ENCODE measurements at places on chromosomes 16 and 17.

- no peak for DNase-seq
Observed at GRCh38 chr17:21201298-21201595, 12.7 kb downstream of the TMEM11 start.

- no peak for DNase-seq
Observed at GRCh38 chr16:23320693-23321092, 18.6 kb downstream of the SCNN1B start.

DNA sequence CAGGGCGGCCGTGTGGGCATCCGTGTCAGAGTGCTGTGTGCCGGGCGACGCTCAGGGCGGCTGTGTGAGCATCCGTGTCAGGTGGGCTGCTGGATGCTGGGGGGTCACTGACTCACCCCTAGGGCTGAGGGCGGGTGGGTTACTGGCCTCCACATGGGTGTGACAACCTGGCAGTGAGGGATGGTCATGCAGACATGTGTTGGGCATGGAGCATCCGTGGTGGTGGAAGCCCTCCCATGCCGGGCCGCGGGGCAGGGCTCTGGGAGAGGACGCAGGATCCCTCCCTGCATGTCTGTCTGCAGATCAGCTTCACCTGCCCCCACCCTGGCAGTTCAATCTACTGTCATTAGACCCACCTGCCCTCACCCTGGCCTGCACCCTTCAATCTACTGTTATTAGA is 56.3 kb downstream of the METRNL start:
- DNase-seq = peak; percentile 32

DNA sequence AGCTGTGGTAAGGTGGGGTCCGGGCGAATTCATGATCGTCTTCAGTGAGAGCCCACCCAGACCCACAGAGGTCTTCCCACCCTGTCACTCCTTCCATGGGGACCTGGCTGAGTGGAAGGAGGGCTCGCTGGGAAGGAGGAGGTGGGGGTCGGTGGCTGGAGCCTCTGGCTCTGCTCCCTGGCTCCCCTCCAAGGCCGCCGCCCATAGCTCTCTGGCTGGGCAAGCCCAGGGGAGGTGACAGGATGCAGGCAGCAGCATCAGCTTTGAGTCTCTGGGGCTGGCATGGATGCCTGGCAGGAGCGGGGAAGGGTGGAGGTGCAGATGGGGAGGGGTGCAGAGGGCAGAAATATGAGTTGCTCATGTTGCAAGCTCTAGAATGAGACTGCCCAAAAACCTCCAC is 147.0 kb downstream of the ENGASE start:
- DNase-seq = no peak

- no peak for DNase-seq
Observed at GRCh38 chr17:74690409-74690825, 22.3 kb downstream of the CD300LF start.

- DNase-seq = no peak
Observed at GRCh38 chr16:49623501-49624266, 232.2 kb downstream of the ZNF423 start.

DNA sequence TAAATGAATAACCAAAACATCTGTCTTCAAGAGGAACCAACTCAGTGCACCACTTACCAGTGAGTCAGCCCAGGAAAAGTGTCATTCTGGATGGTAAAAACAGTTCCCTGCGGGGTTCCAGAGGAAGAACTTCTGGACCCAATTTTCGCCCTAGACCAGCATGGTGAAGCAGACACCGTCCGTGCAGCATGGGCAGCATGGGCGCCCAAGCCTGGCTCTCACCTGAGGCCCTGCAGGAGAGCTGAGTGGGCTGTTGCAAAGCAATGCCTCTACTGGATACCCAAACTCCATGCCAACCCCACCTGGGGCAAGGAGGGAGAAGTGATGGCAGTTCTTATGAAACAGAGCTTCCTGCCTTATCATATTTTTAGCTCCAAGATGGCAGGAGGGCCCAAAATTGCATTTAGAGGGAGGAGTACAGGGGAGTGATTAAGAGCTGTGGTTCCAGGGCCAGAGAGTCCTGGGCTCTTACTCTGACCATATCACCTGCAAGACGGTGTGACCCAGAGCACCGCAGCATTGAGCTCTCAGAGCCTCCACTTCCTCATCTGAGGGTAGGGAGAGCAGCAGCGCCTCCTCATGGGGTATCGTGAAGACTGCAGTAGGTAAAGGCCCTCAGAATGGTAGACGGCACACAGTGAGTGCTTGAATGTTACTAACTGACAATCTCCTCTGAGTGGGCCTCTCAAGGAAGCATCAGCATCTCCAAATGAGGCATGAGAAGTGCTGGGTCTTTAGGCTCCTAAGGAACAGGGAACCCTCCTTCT is 16.6 kb upstream of the INPP5K start:
- DNase-seq = no peak

- DNase-seq = no peak
Observed at GRCh38 chr16:658679-659571, 9.0 kb upstream of the RHOT2 start.

DNA sequence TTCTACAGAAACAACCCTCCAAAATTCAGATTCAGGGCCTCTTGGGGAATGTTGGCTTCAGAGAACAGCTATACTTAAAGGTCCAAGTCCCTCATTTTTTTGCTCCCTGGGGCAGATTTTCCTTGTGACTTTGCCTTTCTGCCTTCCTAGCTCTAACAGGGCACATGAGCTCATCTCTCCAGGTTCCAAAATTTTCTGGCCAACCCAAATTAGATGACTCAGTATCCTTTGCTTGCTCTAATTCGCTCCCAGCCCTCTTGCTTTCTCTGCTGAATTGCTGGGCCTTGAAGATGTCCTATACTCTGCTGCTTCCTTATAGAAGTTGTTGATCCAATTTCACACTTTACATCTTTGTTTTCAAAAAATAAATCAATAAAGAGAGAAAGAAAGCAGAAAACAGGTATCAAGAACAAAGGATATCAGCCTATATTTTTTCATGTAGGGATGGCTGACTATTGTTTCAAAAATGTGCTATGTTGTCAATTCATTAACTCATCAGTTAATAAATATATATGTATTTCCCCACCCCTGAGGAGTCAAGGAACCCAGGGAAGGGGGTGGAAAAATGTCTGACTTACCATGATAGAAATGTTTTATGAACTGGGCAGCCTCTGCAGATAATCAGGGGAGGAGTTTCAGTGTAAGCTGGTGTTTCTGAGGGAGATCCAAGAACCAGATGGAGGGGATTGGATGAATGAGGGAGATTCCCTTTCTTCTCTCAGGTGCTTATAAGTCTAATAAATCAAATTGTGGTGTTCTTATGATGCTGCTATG is 1.0 kb upstream of the KRTAP4-2 start:
- no peak for DNase-seq

GRCh38 chr17:76497979-76498875 is 3.0 kb downstream of the RHBDF2 start:
- DNase-seq = peak; percentile 43

DNA sequence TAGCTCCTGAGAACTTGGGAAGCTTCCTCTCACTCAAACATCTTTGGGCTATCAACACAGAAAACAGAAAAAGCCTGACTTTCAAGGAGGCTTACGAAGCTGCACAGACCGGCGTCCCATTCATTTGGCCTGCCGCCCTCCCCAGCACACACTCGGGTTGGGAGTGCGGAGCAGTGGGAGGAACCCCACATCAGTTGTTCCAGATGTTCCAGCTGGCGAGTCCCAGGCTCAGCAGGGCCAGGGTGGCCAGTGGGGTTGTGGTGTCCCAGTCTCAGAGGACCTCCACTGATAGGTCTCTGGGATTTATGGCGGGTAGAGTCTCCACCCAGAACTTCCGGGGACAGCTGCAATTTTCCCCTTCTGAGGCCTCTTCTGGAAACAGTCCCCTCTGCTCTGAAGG is 43.1 kb upstream of the DLX4 start:
- no peak for DNase-seq

DNA sequence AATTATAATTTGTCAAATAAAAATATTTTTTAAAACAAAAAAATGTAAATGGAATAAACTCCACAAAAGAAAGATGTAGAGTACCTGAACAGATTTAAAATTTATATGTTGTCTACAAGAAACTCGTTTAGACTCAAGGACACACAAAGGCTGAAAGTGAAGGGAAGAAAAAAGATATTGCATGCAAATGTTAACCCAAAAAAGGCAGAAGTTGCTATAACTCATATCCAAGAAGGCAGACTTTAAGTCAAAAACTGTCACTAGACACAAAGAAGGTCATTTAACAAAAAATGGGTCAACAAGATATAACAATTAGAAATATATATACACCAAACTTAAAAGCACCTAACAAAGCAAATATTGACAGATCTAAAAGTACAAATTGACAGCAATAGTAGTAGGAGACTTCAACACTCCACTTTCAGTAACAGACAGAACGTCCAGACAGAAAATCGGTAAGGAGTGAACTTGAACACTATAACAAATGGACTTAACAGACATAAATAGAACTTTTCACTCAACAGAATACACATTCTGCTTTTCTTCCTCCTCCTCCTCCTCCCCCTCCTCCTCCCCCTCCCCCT is 40.8 kb upstream of the MYLK3 start:
- no peak for DNase-seq

DNA sequence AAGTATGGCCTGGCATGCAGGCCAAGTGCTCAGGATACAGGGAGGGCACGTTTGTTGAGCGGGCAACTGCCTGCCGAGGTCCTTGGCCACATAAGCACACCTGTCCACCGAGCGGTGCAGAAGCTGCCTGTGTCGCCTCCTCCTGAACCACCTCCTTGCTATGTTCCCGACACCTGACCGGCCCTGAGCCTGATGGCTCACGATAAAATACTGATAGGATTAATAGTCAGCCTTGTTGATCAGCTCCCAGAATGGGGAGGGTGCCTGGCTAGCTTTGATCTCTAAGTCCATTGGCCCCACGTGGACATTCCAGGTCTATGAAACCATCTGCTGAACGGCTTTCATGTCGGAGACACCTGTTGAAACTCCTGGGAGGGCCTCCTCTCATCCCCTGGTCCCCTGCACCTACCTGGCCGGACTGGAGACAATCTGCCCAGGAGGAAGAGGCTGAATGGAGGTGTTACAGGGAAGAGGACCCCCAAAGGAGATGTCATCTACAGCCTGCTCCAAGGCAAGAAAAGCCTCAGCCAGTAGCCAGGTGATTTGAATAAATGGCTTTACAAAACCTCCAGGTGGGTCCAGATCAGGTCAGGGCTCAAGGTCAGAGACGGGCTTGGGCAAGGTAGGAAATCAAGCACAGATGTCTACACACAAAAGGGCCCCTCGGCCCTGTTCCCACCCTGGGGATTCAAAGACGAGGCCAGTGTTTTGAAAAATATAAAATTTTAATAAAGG is 33.4 kb downstream of the AXIN2 start:
- DNase-seq = no peak

- no peak for DNase-seq
Observed at GRCh38 chr16:48210747-48211146, 33.4 kb upstream of the LONP2 start.

DNA sequence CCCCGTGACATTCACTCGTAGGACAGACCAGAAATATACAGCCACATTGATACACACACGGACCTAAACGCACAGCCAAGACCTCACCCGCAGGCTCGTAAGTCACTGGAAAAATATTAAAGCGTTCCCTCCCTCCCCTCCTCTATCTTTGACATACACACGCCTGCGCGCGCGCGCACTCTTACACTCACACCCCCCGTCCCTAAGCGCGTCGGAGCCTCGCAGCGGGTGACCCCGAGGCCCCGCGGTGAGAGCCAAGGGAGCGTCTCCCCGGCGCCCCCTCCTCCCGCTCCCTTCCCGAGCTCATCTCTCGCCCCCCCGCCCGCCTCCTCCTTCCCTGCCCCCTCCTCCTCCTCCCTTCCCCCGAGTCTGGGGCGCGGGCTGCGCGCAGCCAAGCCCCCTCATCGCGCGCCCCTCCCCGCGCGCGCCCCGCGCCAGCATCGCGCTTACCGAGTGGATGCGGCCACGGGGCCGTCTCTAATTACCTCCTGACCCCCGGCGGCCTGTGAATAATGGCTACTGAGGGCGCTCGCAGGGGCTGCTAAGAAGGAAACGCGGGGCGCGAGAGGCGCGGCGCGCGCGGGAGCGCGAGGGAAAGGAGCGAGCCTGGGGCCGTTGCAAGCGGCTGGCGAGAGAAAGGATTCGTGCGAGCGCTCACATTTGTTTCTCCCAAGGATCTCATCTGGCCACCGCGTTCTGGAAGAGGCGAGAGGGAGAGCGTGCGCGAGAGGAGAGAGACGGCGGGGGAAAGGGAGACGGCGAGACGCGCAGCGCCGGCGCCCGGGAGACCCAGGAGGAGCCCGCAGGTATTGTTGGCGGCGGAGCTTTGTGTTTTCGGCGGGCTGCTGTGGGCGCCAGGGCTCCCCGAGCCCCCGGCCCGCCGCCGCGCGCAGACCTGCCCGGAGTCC is 42.4 kb downstream of the RAI1 start:
- peak; percentile 58 for DNase-seq

DNA sequence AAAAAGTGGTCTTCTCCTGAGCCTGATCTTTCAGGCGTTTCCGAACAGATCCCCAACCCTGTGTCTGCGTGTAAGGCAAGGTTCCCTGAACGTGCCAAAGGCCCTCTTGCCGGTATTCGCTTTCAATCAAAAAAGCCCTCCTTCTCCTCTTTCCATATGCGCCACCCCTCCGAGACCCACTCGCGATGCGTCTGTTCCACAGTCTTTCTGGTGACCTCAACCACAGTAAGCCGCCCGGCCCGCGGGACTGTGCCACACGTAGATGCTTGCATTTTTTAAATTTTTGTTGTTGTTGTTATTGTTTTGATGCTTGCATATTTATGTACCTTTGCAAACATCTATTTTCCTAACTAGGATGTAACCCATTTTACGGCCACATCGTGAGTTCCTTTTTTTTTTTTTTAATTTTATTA is 607 bp upstream of the PRPSAP1 start:
- no peak for DNase-seq

DNA sequence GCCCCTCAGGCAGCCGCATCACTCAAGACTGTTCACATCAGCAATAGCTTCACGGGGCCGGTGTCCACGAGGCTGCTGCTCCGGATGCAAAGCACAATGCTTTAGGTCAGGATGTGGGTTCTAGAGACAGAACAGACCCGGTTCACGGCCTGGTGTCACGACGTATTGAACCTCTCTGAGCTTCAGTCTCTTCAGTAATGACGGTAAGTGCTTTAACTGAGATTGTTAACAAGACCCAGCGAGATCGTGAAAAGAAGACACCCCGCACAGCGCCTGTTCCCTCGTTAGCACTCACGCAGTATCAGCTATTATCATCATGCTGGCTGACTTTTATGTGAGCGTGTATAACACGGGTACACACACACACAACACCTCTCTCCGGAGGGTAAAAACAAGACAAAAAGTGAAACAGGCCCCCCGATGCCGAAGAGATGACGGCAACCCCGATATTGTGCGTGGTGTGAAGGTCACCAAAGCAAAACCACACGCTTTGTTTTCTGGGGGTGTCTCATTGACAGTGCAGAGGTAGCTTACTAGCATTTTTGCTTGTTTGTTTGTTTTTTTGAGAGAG is 21.4 kb upstream of the ABR start:
- DNase-seq = no peak
